ENCODE measurements at places on chromosomes 16 and 17.

DNA sequence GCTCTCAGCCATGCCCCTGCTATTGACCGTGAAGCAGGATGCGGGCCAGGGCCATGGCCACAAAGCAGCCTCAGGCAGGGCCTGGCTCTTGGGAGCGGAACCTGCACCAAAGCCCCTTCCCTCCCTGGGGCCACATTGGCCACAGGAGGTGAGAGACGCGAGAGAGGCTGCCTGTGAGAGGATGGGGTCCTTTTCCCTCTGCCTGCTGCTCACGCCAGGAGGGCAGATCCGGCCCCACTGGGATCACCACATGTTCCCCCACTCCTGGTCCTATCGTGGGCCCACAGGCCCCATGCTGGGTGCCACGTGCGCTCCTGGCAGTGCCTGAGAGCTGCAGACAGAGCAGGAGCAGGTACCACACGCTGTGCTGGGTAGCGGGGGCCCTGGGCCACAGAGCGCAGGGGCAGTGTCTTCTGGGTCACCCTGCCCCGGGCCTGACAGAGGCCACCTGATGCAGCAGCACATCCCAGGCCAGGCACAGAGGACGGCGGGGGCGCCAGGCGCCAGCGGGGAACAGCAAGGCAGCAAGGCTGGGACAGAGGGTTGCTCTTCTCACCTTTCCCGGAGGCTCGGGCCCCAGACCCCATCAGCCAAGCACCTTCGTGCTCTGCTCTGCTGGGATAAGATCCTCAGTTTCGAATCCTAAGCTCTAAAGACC, 9.2 kb upstream of the NUDT16L1 start:
- no peak for DNase-seq

DNA sequence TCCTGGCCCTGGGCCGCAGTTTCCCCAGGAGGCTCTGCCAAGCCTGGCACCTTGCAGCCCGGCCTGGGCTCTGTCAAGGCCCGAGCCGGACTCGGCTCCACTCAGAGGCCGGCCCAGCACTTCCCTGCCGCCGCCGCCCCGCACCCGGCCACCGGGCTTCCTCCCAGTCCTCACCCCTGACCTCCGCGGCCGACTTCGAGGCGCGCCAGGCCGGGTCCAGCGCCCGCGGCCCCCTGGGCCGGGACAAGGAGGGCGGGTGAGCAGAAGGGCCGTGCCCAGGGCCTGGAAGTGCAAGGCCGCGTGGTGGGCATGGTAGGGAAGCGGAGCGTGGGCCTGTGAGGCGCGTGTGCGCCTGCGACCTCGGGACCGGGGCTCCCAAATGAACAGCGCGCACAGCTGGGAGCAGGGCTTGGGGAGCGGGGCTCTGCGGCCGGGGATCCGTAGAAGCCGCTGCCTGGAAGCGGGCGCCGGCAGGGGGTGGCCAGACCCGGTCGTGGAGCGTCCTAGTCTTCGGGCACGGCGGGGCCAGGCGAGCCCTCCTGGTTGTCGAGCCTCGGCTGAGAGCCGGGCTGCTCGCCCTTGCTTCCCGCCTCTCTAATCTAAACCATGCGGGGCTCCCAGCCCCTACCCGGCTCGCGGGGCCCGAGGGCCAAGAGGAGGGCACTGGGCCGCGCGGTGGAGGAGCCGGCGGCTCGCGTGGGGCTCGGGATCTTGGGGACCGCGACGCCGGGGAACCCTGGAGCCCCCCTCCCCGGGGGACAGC, 503 bp upstream of the TBX4 start:
- DNase-seq, result no peak

DNA sequence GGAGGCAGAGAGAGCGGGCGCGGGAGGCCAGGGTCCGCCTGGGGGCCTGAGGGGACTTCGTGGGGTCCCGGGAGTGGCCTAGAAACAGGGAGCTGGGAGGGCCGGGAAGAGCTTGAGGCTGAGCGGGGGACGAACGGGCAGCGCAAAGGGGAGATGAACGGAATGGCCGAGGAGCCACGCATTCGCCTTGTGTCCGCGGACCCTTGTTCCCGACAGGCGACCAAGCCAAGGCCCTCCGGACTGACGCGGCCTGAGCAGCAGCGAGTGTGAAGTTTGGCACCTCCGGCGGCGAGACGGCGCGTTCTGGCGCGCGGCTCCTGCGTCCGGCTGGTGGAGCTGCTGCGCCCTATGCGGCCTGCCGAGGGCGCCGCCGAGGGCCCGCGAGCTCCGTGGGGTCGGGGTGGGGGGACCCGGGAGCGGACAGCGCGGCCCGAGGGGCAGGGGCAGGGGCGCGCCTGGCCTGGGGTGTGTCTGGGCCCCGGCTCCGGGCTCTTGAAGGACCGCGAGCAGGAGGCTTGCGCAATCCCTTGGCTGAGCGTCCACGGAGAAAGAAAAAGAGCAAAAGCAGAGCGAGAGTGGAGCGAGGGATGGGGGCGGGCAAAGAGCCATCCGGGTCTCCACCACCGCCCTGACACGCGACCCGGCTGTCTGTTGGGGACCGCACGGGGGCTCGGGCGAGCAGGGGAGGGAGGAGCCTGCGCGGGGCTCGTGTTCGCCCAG, 1.2 kb upstream of the CBX4 start:
- DNase-seq, result no peak

- DNase-seq, result no peak
Observed at GRCh38 chr17:80202197-80202596, 17.9 kb downstream of the SGSH start.

- DNase-seq, result no peak
Observed at GRCh38 chr16:58366247-58367031, 25.8 kb upstream of the GINS3 start.

All from omental fat pad (tissue), 4 donors.